ENCODE measurements at places on chromosomes 4 and X.

GRCh38 chrX:13270360-13270759 lies 49.5 kb downstream of the ATXN3L start:
- DNase-seq, result no peak

GRCh38 chrX:82218361-82218760 lies 1016.5 kb downstream of the SH3BGRL start:
- no peak for DNase-seq

DNA sequence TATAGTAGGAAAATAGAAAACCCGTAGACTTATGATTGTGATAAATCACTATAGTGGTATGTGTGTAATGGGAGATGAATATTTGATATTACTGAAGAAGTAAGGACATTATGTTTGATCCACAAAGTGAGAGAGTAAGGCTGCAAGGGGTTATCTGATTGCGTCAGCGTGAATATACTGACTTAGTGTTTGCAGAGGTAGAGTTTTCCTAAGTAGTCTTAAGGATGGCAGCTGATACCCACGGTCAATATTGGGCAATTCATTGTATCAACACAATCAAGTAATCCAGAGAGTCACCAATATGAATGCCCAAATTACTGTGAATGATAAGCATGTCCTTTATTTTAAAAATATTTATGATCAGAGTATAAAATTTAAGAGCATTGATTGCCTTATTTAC lies 83.7 kb downstream of the SPOCK3 start:
- DNase-seq, result no peak

GRCh38 chr4:83197555-83198235 lies 83.2 kb upstream of the PLAC8 start:
- DNase-seq, result no peak
